Inflammatory macrophage (primary cell): ENCODE measurements at places on chromosomes 2 and 18.
A peak's percentile ranks its signal among the peaks of the same experiment; 100 is the strongest.

- peak; percentile 2 for DNase-seq
Observed at GRCh38 chr18:8750954-8751415, 45.6 kb downstream of the MTCL1 start.

- DNase-seq: no peak
Observed at GRCh38 chr2:4745056-4745991, 946.9 kb upstream of the SOX11 start.

DNA sequence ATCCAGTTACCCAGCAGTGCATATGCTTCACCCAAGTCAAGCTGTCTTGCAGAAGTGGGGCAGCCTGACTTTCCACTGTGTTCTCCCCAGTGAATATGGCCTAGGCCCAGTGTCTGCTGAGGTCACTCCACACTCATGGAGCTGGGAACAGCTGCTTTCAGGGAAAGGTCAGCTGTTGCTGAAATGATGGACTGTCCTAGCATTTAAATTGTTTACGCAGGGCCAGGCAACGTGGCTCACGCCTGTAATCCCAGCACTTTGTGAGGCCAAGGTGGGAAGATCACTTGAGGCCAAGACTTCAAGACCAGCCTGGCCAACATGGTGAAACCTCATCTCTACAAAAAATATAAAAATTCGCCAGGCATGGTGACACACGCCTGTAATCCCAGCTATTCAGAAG is 86.5 kb downstream of the LIPG start:
- no peak for DNase-seq

DNA sequence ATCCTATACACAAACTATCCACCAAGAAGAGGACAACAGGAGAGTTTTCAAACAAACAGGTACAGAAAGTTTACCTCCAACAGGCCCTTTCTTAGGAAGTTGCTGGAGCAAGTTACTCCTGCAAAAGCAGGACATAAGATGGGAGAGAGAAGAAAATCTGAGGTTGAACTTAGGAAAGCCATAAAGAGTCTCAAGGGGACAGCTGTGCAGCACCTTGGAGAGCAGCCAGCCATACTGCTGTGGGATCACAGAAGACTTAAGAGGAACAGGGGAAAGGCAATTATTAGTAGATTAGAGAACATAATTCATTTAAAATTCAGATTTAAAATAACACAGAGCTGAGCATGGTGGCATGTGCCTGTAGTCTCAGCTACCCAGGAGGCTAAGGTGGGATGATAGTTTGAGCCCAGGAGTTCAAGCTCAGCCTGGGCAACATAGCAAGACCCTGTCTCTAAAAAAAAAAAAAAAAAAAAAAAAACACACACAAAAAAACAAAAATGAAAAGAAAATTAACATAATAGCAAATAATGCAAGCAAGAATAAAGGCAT is 148.1 kb upstream of the SIX3 start:
- peak; percentile 57 for DNase-seq

DNA sequence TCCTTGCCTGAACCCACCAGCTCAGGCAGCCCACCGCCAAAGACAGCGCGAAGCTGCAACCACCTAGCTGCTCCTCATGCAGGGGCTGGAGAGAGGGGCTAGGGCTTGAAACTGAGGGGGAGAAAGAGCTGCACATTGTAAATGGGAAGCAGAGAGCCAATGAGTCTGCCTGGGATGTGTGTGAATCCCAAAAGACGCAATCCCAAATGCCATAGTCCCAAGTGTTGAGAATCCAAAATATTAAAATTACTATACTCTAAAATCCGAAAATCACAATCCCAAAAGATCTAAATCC is 9.4 kb downstream of the AMER3 start:
- DNase-seq: no peak

GRCh38 chr2:206231669-206232286 is 42.7 kb upstream of the ZDBF2 start:
- DNase-seq: no peak

GRCh38 chr2:11212645-11213044 is 57.4 kb downstream of the SLC66A3 start:
- no peak for DNase-seq

GRCh38 chr2:152330235-152330866 is 4.6 kb upstream of the FMNL2 start:
- DNase-seq: no peak

DNA sequence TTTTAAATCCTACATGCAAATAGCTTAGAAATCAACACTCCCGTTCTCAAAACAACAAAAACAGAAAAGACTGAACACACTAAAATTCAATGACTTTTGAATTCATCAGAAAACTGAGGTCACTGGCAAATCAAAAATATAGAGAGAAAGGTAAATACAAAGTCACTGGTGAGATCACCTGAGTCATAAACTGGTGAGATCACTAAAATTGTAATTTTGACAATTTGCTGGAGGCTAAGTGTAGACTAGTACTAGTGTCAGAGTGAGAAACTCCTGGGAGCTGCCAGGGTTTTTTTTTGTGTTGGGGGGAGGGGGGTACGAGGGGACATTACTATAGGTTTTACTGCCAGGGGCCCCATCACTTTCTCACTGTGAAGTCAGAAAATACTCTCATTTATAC is 1876.0 kb upstream of the CELF4 start:
- DNase-seq: no peak

DNA sequence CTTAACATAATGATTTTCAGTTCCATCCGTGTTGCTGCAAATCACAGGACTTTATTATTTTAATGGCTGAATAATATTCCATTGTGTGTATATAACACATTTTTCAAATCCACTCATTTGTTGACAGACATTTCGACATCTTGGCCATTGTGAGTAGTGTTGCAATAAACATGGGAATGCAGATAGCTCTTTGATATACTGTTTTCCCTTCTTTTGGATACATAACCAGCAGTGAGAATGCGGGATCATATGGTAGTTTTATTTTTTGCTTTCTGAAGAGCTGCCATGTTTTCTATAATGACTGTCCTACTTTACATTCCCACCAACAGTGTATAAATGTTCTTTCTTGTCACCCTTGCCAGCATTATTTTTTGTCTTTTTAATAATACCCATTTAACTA is 420.3 kb upstream of the CHAC2 start:
- no peak for DNase-seq

DNA sequence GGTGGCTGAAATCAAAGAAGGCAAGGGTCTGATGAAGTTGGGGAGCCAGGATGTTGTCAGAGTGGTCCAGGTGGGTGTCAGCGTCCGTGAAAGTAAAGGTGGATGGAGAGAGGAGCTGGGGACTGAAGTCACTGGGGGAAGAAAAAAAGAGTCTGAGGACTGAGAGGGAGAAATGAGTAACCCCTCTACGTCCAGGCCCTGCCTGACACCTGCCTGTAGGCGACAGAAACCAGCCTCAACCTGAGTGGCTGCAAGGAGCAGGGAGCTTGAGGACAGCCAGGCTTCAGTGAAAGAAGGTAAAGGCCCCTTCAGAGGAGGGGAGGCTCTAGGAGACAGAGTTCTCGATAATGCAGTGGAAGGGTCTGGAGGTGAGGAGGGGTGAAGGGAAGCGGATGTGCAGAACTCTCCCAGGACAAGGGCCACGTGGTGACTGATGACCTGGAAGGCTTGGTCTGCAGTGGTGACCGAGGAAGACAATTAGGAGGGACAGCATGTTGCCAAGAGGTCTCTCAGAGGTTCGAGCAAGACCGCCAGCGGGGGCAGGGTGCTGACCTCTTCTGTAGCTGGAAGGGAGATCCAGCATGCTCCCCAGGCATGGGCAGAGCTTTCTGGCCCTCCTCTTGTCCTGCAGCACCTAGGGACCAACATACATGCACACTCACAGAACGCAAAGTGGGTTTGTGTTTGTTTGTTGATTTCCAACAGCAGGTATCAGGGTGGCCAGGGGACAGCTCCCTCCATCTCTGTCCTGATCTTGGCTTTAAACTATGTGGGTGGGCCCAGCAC is 86.6 kb upstream of the TMEM247 start:
- DNase-seq: no peak

GRCh38 chr2:72035518-72036172 is 112.0 kb downstream of the CYP26B1 start:
- no peak for DNase-seq

GRCh38 chr2:215277944-215278343 is 33.9 kb upstream of the ATIC start:
- DNase-seq: no peak

- no peak for DNase-seq
Observed at GRCh38 chr18:27600245-27600644, 415.1 kb upstream of the CHST9 start.

DNA sequence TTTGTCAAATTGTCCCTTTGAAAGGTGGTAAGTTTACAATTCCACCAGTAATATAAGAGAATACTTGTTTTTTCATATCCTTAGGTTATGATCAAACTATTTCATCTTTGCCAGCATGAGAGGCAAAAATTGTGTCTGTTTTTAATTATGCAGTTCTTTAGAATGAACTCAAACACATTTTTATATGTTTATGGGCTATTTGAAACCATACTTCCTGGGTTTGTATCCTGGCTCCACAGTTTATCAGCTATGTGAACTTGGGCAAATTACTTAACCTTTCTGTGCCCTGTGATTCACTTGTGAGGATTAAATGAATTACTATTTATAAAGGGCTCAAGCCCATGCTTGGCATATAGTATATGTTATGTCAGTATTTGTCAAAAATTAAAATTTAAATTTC is 109.4 kb downstream of the TANC1 start:
- DNase-seq: no peak

DNA sequence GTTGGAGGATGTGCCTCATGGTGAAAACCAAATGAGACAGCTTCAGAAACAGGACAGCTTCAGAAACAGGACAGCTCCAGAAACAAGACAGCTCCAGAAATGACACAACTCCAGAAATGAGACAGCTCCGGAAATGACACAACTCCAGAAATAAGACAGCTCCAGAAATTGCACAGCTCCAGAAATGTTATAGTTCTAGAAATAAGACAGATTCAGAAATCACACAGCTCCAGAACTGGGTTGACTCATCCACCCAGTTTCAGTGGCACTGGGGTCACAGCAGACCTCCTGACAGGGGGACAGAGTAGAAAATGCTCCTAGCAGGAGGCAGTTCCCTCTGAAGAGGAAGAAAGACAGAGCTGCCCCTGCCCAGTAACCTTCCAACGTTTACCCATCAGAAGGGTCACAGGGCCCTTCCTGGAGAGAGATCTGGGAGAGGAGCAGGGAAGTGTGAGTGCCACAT is 26.9 kb upstream of the COL6A3 start:
- DNase-seq: peak; percentile 18

DNA sequence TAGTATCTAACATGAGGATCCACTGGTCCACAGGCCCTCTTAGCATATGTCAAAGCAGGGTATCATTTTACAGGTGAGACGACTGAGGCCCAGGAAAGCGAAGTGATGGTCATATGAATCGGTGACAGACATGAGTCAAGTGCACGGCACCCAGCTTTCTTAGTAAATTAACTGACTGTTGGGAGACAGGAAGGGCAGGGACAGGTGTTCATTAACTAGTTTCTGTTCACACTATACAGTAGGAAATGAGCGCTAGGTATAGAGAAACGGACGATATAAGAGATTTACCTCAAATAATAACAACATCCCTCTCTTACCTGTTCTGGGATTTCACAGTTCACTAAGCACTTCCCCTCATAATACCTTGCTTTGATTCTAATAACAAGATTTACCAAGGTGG is 1.7 kb upstream of the SMARCAL1 start:
- no peak for DNase-seq

DNA sequence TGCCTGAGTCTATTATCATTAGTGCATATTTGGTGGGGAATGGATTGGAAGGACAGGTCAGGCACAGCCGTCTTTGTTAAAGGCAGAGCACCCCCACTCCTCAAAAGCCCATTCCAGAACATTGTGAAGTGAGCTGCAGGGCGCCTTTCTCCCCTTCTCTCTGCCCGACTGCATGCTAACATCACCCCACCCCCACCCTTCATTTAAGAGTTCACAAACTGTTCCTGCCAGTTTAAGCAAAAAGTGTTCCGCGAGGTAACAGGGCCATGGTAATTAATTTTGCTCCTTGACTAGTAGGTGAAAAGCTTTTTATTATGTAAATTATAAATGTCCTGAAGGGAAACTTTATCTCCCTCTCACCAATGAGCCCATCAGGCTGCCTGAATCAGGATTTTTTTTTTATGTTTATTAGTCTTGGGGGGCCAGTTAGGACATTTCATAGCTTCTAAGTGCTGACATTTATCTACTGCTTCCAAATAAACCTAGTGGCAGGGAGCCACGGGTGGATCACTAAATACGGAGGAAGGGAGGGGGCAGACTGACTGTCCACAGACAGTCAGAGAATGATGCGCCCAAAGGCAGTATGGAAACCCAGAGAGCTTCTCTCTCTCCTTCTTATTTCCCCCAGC is 99.4 kb downstream of the FTCDNL1 start:
- DNase-seq: no peak

DNA sequence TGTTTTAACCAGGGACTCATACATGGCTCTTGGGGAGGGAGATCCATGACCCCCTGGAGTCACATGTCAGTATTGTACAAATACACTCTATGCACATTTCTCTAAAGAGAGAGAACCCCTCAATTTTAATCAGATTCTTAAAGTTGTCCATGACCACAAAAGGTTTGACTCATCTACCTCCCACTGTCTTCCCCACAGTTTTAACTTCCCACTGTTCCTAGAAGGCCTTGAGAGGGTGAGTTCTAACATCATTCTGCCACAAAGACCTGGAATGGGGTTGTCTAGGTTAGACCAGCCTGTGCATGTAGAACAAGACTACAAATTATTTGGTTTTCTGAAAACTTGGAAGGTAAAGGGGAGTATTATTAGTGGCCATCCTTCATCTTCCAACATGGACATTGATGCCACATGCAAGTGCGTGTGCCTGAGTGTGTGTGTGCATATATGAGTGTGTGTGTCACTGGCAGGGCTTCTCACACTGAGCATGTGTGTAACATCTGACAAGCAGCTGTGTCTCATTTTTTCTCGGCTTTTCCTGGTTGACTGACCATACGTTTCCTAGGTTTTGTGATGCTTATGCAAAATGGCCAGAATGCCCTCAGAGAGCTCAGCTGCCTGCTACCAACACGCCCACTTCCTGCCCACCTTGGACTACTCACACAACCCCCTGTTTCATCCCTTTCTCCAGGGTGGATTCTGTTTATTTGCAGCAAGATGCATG is 94.6 kb upstream of the LGALSL start:
- DNase-seq: peak; percentile 44

GRCh38 chr2:174343623-174344455 is 9.1 kb downstream of the SP9 start:
- no peak for DNase-seq

GRCh38 chr2:173631127-173631460 is 276.4 kb downstream of the CDCA7 start:
- no peak for DNase-seq

DNA sequence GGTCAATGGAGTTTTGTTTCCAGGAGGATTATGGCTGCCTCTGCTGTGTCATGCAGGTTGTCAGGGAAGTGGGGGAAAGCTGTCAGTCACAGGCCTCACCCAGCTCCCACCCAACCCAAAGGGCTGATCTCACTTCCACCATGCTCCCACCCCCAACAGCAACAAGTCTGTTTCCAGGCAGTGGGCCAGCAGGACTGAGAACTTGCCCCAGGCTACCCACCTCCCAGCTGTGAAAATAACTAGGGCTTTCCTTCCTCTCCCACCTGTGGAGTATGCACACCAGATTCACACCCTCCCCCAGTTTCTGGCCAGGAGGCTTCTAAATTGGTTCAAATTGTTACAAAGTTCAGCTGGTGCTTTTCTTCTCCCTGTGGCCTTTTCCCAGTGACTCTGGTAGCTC is 95.6 kb upstream of the ACVR1 start:
- no peak for DNase-seq

GRCh38 chr2:177334940-177335543 is 57.5 kb upstream of the AGPS start:
- DNase-seq: peak; percentile 65
